ENCODE measurements at places on chromosomes 4 and X.

DNA sequence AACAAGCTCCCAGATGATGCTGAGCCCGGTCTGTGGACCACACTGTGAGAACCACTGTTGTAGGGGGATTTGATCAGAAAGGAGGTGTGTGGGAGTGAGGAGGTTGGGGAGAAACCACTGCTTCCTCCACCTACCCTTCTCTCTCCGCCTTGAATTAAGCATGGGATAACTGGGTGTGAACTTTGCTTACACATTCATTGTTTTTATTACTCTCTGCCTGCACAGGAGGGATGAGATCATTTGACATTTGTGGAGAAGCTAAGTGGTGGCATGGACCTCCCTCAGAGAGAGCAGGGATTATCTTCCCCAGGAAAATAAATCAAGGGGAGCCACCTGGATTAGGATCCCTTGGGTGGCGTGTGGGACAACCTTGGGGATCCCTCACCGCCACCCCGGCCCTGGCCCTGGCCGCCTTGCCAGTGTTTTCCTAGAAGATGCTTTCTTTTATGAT is 212.1 kb upstream of the ATP6AP2 start:
- no peak for DNase-seq

GRCh38 chrX:150577174-150577573 is 8.8 kb downstream of the MTM1 start:
- DNase-seq, result no peak

- DNase-seq, result no peak
Observed at GRCh38 chr4:101670897-101671296, 119.6 kb upstream of the BANK1 start.

DNA sequence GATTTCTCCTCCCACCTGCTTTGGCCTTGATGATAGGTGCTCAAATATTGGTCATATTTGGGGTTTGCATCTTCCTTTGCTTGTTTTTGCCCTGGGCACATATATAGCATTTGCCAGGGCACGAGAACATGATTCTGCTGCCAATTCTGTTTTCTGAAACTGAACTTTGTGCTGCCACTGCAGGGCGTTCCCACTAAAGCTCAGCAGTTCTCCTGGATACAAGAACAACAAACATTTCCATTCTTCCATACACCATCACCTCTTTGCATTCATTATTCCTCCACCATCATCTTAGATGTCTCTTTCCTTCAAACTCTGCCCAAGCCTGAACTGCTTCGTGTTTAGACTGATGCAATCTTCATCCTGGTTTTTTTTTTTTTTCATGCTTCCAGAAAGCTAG is 36.3 kb upstream of the GATB start:
- DNase-seq, result no peak

- DNase-seq, result no peak
Observed at GRCh38 chr4:124903995-124904722, 191.6 kb upstream of the ANKRD50 start.

GRCh38 chr4:144614850-144615585 is 30.9 kb upstream of the HHIP start:
- no peak for DNase-seq

GRCh38 chrX:17546356-17546755 is 171.4 kb downstream of the NHS start:
- no peak for DNase-seq

- no peak for DNase-seq
Observed at GRCh38 chrX:39936886-39937770, 160.6 kb downstream of the BCOR start.

DNA sequence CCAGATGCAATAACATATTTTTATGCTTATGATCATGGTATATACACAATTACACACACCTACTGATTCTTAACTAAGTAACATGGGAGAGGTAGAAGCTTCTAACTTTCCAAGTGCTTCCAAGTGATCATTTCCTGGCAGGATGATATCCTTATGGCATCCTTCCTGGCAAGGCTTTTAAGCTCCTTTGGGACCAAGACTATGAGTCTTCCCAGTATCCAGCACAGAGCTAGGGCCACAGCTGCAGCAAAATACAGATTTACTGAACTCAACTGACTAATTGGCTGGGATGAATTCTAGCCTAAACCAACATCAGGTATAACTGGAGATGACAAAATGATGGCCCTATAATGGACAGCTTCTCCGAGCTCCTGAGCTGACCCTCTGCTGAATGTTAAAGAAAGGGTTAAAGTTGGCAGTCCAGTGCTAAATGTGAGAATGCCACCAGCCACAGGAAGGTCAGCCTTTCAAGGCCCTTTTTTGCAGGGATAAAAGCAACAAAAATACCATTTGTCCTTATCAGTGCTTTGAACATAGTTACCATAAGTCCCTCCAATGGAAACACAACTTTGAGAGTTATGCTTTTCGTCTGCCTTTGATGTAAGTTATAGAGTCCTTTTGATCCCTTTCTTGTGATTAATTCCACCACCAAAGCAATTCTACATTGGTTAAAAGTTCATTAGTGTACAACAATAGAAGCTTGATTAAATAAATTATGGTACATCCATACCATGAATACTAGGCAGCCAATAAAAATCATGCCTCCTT is 73.4 kb downstream of the MGST2 start:
- DNase-seq, result no peak

DNA sequence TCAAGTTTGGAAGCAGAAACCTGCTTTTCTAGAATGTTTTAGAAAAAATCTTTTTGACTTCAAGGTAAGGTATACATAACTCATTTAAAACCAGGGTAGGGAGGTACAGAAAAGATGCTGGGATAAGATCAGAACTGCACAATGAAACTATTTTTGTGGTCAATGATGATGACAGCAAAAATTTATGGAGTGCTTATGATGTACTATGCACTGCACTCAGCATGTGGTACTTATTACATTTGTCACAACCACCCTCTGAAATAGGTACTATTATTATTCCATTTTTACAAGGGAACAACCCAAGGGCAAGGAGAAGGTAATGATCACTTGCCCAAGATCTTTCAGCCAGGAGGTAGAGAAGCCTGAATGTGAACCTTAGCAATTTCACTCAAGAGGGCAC is 8.0 kb downstream of the GPM6B start:
- no peak for DNase-seq

All from stimulated activated CD4-positive, alpha-beta T cell treated with anti-CD3 and anti-CD28 coated beads, TNF-alpha, amount 100 ng/mL, for 48 hours (primary cell).